Activated naive CD4-positive, alpha-beta T cell (primary cell): ENCODE measurements at places on chromosomes 16 and 17.

DNA sequence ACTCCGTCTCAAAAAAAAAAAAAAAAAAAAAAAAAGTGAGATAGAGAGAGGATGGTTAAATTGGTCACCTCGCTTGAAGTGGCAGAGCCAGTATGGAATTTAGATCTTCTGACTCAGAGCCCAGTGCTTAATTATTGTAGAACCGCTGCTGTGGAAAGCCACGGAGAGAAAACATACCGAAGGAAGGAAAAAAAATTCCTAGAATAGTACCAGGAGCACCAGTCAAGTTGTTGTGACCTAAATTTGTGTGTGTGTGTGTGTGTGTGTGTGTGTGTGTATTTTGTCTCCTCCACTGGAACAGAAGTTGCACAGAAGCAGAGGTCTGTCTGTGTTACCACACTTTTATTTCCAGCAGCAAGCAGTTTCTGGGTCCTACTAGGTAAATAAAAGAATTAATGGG lies 10.6 kb upstream of the NUP85 start:
- DNase-seq: no peak

DNA sequence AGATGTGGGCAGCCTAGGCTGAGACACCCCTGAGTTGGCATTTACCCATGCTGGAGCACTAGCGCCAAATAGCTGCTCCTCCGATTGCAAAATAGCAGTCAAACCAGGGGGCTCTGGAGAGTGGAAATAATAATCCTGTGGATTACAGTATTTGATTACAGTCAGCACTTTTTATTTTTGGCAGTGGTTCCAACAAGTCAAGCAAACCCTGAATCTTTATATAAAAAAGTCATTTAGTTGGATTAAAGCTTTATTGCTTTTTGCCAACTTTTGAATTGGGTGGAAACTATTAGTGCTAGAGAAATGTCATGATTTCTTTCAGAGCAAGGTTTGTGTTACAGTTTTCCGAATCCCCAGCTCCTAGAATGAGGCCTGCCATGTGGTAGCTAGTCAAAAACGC lies 99.3 kb upstream of the FAM20A start:
- no peak for DNase-seq

DNA sequence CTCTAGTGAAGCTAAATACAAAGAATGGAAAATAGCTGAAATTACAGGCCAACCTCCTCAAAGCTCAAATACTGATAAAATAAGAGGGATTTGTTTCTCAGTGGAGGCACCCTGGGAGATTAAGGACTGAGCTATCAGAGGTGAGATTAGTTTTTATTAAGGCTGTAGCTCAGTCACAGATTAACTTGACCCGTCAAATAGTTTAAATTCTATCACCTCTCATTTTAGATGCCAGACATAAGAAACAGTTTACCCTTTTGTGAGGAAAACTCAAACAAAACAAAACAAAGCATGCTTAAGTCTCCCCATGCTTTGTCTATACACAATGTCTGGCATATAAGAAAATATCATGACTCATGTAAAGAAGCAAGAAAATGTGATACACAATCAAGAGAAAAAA lies 208.3 kb upstream of the PMFBP1 start:
- DNase-seq: no peak

- no peak for DNase-seq
These were observed 388 bp downstream of the RHBDL3 start for GRCh38 chr17:32266051-32266388.

DNA sequence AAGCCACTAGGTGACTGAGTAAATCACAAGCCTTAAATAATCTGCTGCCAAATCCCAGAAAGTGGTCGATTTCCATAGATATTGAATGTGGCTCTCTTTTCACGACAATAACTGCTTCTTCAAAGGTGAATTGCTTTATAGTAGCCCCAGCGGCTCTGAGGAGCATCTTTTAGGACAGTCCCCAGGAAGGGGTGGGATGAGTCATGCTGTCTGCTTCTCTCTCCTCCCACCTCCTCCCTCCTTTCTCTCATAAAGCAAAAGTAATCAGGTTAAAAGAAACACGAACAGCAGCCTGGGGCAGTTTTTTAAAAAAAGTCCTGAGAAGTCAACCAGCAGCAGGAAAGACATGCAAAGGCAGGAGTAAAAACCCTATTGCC lies 1.8 kb downstream of the KIAA0513 start:
- DNase-seq: peak; percentile 19
